ENCODE measurements at places on chromosomes 3 and 15.

GRCh38 chr3:196740481-196741248 is 1.0 kb downstream of the PAK2 start:
- DNase-seq, result no peak

GRCh38 chr3:81249540-81250029 is 511.9 kb downstream of the GBE1 start:
- no peak for DNase-seq

DNA sequence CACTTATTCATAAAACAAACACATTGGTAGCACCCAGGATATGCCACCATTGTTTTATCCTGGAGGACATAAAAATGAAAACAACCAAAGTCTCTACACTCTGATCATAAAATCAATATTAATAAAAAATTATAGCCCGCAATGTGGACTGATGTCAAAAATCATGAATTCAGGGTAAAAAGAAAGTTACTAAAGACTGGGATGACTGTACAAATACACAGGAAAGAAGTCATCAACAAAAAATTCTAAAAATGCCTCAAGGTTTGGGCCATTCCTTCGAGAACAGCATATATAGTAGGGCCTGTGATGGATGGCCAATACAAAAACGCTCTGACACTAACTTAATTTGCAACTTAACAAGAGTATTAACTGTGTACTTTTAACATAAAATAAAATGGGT is 76.8 kb downstream of the THBS1 start:
- DNase-seq, result no peak

DNA sequence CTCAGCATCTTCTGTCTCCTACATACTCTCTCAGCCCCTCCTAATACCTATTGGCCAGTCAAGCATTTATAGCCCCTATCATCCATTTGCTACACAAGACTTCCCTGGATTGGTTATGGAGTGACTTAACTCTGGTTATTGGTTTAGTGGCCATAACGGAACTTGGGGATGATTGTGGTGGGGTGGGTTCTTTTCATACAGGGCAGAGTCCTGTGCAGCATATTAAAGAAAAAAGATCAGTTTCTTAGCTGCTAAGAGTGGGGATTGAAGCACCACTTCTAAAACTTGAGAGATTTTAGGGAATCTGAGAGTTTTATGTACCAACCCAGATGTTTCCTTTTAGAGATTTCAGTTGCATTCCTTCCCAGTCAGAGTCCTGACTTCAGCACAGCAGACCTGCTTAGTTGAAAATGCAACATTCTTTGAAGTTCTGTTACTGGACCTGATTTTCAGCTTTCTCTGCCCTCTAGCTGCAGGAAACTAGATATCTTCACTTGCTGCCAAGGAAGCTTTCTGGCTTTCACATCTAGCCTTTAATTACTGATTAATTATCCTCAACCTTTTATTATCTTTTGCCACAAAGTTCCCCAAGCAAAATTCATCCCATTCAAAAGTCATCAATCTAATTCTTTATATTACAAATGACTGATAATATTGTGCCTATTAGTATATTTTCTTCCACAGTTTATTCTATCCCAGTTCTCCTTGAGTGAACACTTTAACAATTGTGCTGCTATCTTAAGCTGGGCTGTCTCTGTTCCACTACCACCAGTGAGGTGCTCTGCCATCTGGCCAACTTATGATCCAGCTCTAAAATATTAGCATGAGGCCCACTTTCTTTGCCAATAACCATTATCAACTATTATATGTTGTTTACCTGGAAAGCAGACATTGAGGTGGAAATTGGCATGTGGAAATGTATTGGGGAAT is 906.0 kb upstream of the ALCAM start:
- DNase-seq, result no peak

- DNase-seq, result no peak
These were observed 10.0 kb downstream of the DUSP7 start for GRCh38 chr3:52046186-52046901.

GRCh38 chr3:33403756-33404155 is 36.4 kb downstream of the UBP1 start:
- no peak for DNase-seq

DNA sequence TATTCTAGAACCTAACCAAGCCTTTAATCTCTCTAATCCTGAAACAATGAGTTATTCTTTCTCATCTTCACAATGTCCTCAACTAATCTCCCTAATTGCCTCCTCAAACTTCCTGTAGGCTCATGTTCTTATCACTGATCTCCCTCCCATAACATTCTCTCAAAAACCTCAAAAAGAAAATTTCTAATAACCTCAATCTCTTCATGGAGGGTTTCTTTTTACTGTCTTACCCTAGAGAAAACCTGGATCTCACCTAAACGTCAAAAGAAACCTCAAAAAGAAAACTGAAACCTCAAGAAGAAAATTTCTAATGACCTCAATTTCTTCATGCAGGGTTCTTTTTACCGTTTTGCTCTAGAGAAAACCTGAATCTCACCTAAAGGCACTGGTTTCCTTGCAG is 150.2 kb downstream of the GSK3B start:
- no peak for DNase-seq

GRCh38 chr3:129992781-129993180 is 18.3 kb downstream of the TRH start:
- DNase-seq, result no peak

DNA sequence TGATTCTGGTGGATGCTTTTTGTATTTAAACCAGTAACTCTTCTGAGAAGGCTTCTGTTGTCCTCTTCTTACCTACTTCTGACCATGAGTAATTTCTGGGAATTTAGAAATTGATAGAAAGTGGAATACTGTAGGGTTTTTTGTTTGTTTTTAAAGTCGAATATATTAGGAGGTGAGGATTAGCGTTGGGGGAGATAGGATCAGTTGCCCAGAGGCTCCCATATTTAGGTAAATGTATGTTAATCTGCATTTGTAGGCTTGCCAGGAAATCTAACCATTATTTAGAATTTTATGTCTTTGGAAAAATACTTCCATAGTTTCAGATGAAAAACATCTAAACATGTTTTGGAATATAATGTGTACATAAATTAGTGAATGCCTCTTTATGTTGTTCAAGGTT is 6.1 kb downstream of the STT3B start:
- DNase-seq, result no peak

GRCh38 chr3:179933080-179933479 is 103.7 kb downstream of the PEX5L start:
- no peak for DNase-seq

DNA sequence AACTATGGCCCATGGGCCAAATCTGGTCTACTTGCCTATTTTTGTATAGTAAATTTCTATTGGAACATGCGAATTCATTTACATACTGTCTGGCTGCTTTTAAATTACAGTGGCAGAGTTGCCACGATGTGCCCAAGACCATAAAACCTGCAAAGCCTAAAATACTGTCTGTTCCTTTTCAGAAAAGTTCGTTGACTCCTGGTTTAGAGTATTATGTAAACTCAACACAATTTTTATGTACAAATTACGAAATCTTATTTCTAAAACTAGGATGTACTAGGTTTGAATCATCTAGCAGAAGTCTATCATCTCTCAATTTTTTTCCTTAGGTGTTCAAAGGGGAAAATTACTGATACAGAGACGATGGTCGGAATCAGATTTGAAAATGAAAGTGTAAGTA is 26.9 kb downstream of the SENP2 start:
- DNase-seq, result no peak

GRCh38 chr3:72295962-72296450 is 511.1 kb upstream of the PROK2 start:
- no peak for DNase-seq

DNA sequence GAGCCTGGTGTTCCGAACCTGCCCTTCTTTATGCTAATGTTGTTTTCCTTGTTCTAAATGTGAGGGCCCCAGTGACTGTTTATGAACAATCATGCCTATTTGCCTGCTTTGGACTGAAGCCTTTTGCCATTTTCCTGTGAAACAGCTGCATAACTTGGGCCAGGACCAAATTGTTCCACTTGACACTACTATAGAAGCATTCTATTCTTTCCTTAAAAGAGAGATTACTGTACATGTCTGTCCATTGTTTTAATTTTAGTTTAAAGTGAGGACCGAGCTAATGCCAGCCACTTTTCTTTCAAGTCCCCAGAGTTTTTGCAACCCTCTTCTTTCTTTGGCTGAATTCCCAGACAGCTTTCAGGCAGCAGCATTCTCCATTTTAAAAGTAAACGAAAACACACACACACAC is 980.3 kb downstream of the CADM2 start:
- DNase-seq, result no peak

DNA sequence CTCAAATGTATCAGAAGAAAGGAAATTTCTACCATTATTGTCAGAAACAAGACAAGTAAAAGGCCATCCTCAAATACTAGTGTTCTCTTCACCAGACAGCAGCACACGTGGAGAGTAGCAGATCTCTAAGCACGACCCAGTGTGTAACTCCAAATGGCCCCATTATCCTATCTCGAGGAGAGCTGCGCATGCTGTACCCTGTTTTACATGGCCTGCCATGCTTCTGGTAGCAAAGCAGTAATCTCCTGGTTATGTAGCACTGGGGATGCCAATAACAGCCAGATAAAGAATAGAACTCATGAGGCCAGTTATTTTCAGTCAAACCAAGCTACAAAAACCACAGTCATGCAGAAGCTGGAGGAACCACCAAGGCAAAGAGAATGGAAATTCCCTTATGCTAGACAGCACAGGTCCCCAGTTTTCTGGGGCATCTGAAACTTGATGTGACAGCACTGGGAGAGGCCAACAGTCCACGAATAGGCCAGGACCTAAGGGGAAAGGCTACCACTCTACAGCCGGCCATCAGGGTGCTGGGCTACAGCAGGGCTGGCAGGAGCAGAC is 73.0 kb downstream of the LIPC start:
- no peak for DNase-seq

- peak; percentile 39 for DNase-seq
These were observed 20.4 kb upstream of the SATB1 start for GRCh38 chr3:18445401-18446148.

- no peak for DNase-seq
These were observed 7.3 kb downstream of the FBLN2 start for GRCh38 chr3:13556207-13556606.

DNA sequence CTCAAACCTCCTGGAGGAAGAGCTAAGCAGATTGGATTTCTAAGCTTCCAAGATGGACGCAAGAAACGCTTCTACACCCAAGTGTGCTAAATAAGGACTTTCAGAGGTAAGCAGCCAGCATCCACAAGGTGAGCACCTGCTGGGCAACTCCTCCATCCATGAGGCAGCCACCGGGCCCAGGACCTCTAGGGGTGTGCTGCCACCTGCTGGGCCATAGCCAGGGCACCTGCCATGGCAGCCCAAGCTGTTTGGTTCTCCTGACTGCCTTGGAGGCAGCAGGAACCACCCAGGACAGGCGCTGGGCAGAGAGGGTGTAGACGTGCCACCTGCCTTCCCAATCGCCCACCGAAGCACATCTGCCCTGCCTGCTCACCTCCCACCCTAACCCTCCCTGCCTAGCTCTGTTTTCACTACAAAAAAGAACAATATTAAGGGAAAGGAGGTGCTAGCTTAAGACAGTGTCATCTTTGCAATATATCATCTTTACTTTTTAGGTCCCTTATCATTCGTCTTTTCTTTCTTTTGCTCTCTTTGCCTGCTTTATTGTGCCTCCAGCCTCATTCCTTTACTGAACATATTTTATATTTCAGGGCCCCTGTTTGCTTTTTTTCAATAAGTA is 12.9 kb downstream of the C15orf62 start:
- DNase-seq, result peak; percentile 71

- DNase-seq, result no peak
These were observed 33.8 kb downstream of the DRD3 start for GRCh38 chr3:114144909-114145688.

DNA sequence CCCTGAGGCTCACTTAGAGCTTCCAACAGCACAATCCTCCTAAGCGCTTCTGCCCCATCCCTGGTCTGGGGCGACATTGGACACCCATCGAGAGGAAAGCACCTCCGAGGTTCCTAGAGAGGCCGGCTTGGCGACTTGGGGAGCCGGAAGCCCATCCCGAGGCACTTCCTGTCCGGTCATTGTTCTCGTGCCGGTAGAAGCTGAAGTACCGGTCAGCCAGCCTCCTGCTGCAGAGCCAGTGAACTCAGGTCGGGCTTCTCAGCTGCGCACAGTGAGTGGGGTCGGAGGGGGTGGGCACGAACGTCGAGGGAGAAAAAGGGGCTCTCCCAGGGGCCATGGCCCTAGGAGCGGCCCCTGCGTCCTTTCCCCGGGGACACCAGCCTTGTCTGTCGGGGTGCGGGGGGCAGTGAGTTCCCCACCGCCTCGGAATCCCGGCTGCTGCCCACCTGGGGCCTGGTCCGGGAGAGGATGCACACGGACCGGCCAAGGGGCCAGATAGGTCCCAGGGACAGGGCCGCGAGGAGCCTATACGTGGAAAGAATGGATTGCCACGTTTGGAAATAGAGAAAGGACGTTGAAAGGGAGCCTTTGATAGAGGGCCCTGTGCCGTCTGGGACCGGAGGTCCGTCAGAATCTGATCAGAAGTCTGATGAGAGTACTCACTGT is at the start of gene ZNF35:
Gene ZNF35 (plus strand): TSS at position 169 of the 666 bp plus-strand sequence. CDS start 2,336 bp downstream, outside the sequence.
- no peak for DNase-seq

DNA sequence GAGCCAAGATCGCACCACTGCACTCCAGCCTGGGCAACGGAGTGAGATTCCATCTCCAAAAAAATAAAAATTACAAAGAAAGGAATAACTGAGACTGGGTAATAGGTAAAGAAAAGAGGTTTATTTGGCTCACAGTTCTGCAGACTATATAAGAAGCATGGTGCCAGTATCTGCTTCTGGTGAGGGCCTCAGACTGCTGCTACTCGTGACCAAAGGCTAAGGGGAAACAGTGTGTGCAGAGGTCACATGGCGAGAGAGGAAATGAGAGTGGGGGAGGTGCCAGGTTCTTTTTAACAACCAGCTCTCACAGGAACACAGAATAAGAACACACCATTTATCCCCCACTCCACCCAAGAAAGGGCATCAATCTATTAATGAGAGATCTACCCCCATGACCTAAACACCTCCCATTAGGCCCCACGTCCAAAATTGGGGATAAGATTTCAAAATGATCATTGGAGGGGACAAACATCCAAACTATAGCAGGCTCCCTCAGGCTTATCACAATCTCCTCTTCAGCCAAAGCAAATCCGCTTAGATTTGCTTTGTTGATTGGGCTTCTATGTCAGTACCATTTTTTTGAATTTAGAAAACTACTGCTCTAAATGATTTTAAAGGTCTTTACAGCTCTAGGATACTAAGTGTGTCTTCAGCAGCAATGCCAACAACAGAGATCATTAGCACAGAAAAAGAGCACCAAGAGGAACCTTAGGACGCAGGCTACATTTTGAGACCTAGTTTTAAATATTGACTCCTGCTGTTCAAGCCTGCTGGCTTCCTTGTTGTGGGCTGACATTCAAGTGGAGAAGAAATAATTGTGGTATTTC is 84.2 kb upstream of the TBL1XR1 start:
- DNase-seq, result no peak

Data from stimulated activated CD4-positive, alpha-beta T cell treated with anti-CD3 and anti-CD28 coated beads, Interleukin-15, amount 100 ng/mL, for 1 hour (primary cell).